ENCODE measurements at places on chromosomes 5 and 9. TPM values are rescaled to one million over a fixed set of nuclear protein-coding genes. Genes with fewer than 3 reads are reported as not detected.

- H3K27ac ChIP-seq, result peak overlapping the region; percentile 30
- H3K4me3 ChIP-seq, result no peak overlapping the region
- peaks cover 25% of the 10 kb centered on the region for H3K4me1 ChIP-seq
- no peak for DNase-seq
These were observed 6.9 kb downstream of the SAPCD2 start for GRCh38 chr9:137063311-137064026.

- H3K27ac ChIP-seq, result no peak overlapping the region
- no peaks in the 10 kb centered on the region for H3K36me3 ChIP-seq
- no peak for DNase-seq
- H3K4me1 ChIP-seq, result no peaks in the 10 kb centered on the region
- no peak overlapping the region for H3K4me3 ChIP-seq
- H3K27me3 ChIP-seq, result no peaks in the 10 kb centered on the region
These were observed 25.5 kb downstream of the HK3 start for GRCh38 chr5:176873541-176874172.

DNA sequence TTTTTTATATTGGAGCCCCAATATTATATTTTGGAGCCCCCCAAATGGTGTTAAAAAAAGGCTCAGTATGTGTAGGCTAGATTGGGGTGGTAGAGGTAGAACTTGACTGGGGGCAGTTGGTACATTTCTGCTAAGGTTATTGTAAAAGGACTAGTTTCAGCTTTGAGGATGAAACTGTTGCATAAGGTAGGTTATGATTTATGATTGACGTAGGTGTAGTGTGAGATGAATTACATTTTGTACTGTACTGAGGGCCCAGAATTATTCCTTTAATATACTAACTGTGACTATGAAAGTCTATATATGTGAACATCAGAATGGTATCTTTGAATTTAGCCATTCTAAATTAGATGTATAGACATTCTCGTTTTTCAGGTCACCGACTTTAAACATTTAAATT lies 3.6 kb downstream of the RIC1 start:
- no peaks in the 10 kb centered on the region for H3K27me3 ChIP-seq
- DNase-seq, result no peak
- peak overlapping the region; percentile 28 for H3K4me3 ChIP-seq
- H3K4me1 ChIP-seq, result peaks cover 30% of the 10 kb centered on the region

- no peaks in the 10 kb centered on the region for H3K27me3 ChIP-seq
- DNase-seq, result no peak
- H3K4me3 ChIP-seq, result no peak overlapping the region
These were observed 1.0 kb downstream of the ADAMTS19 start for GRCh38 chr5:129460936-129461710.

DNA sequence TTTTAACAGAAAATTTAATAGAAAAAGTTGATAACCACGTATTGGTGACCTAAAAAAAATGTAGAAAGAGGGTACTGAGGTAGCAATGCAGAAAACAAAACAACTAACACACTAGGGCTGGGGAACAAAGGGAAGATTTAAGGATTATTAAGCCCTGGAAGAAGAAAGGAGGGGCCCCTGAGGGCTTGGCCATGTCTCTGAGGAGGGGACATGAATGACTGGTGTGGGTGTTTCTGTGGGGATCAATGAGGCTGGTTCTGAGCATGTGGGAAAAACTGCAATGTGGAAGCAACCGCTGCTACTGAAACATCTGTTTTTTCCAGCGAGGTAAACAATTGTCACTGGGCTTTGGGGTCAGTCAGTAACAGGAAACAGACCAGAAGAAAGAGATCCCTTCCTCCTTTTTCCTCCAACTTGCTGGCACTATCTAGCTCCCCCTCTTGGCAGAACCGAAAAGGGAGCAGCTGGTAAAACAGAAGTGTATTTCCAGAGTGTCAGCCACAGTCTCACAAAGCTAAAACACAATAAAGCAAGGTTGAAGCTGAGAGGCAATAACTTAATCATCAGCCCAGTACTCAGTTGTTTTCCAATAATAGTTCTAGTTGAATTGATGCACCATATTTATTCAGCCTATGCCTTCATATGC lies 48.3 kb downstream of the ATPSCKMT start:
- H3K27me3 ChIP-seq, result no peaks in the 10 kb centered on the region
- DNase-seq, result no peak
- H3K27ac ChIP-seq, result no peak overlapping the region
- H3K4me1 ChIP-seq, result no peaks in the 10 kb centered on the region
- no peak overlapping the region for H3K4me3 ChIP-seq

- no peaks in the 10 kb centered on the region for H3K27me3 ChIP-seq
- no peak overlapping the region for H3K27ac ChIP-seq
- no peaks in the 10 kb centered on the region for H3K4me1 ChIP-seq
- no peaks in the 10 kb centered on the region for H3K36me3 ChIP-seq
- no peak overlapping the region for H3K4me3 ChIP-seq
These were observed 35.2 kb downstream of the COL23A1 start for GRCh38 chr5:178555005-178555404.

The FABP6 gene
- 8.5 TPM for total RNA-seq

The DNAI1 gene
- total RNA-seq, result 1.1 TPM

The TCF7 gene
- 17.8 TPM for total RNA-seq
